ENCODE measurements at places on chromosomes 7 and 10.

GRCh38 chr10:13758312-13758711 lies 171.5 kb downstream of the PRPF18 start:
- DNase-seq, result peak; percentile 59

DNA sequence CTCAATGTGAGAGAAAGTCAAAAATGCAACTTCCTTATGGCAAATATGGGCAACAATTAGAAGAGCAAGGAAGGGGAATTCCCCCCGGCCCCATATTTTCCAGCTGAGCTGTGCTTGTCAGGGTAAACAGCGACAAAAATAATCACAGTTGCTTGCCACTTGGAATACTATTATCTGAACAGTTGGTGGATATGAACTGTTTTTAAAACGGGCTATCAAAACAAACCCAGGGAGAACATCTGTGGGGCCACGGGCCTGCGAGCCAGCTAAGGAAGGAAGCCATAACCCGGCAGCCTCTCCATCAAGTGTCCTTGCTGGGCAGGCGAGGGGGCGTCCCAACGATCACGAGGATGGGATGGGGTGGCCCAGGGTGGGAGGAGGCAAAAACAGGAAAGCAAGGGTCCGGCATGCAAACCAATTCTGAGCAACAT lies 228.4 kb downstream of the ARHGAP12 start:
- no peak for DNase-seq

DNA sequence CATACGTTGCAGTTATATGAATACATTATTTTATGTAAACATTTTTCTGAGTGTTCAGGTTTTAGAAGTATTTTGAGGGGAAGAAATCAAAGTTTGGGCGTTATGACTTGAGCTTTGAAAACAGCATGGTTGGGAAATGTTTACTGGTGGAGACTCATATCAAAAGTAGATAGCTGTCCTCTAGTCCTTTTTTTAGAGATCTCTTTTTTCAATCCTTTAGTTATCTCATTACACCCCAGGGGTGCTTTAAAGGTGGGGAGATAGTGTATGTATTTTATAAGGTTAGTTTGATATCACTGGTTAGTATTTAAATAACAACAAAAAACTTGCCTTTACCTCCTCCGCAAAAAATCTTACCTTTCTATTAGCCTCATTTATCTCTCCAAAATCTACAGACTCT lies 2.3 kb downstream of the DMTF1 start:
- DNase-seq, result no peak

DNA sequence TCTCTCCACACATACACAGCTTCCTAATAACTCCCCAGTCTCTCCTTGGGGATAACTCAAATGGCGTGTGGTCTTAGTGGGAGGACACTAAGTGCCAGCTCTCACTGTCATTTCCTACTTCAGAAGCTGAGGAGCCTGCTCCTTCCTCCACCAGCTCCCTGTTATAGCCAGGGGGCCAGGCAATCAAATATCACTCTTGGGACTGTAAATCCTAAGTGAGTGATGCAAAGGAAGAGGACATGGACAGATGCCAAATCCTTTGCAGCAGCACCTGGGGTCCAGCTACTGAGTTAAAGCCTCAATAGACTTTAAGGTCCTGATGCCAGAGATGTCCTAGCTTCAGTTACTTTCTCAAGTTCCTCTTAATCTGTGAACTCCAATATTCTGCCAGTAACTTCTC lies 34.1 kb downstream of the SEM1 start:
- no peak for DNase-seq

DNA sequence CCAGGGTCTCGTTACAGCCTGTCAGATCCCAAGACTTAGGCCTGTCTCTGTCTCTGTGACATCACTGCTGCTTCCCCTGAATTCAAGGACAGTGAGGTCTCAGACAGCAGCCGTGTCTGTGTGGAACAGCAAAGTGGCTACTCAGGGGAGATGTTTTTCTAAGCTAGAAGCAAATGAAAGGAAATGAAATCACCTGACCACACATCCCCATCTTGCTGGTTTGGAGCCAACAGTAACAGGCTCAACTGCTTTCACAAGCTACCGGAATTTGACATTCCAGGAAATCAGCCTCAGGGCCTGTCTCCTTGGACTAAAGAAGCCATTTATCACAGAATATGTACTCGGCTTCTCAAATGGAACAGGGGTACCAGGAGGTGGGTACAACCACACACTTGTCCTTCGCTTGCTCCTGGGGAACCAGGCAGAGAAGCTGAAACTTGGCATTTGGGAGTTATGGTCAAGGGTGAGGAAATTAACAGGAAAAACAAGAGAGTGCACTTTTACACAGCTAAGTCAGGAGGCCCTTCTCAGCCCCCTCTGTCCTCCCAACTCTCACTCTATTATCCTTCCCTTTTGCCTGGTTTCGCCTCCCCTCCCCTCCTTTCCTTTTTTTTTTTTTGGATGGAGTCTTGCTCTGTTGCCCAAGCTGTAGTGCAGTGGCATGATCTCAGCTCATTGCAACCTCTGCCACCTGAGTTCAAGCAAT lies 73.2 kb downstream of the SPDYE5 start:
- peak; percentile 94 for DNase-seq

DNA sequence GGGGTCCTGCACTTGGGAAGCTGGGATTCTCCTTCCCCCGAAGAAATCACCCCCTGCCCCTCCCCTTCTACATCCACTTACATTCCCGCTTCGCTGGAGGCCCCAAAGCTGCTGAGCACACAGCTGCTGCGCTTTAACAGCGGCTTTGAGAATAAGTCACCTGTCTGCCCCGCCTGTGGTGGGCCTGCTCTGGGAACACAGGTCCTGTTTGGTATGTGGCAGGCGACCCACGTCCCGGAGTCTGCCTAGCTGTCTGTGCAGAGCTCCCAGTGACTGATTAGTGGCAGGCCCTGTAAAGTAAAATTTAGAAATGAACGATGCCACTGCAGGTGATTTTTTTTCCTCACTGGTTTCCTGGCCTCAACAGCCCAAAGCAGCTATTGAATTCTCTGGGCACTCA lies 47.0 kb downstream of the CDH23 start:
- DNase-seq, result no peak

DNA sequence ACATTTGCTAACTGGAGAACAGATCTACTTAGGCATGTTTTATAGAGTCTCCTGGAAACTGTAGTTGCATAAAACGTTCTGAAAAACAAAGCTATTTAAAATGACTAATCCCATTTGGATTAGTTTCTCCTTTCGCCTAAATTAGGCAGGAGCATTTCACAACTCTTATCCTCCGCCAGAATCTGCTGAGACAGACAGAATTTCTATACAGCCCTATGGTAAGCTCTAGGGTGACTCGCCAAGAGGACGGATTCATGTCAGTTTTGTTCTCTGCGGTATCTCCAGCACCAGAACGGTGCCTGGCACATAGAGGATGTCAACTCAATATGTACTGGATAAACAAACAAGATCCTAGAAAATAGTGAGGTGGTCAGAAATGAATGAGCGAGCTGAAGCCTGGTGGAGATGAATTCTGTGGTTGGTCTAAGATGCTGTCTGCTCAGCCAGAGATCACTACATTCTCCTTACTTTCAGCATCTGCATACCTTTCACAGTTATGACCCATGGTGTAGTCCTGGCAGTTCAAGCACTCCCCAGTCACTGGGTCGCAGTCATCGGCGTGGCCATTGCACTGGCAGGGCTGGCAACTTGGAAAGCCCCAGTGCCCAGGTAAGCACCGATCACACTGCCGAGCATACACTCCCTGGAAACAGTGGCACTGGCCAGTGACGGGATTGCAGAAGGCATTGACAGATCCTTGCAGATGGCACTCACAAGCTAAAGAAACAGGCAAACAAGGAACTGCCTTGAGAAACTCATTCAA lies 44.0 kb downstream of the LAMB1 start:
- peak; percentile 79 for DNase-seq

DNA sequence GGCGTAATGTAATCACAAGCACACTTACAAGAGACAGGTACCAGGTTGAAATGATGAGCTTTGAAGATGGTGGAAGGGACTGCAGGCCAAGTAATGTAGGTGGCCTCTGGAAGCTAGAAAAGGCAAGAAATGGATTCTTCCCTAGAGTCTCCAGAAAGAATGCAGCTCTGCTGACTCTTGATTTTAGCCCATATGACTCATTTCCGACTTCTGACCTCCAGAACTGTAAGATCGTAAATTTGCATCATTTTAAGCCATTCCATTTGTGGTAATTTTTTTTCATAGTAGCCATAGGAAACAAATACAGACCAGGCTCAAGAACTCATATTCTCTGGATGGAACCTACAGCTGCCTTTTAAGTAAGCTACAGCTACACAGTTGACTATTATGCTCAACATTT lies 315.5 kb downstream of the MAGI2 start:
- DNase-seq, result peak; percentile 62

- DNase-seq, result peak; percentile 50
Observed at GRCh38 chr7:108613147-108613948, 43.7 kb downstream of the DNAJB9 start.

DNA sequence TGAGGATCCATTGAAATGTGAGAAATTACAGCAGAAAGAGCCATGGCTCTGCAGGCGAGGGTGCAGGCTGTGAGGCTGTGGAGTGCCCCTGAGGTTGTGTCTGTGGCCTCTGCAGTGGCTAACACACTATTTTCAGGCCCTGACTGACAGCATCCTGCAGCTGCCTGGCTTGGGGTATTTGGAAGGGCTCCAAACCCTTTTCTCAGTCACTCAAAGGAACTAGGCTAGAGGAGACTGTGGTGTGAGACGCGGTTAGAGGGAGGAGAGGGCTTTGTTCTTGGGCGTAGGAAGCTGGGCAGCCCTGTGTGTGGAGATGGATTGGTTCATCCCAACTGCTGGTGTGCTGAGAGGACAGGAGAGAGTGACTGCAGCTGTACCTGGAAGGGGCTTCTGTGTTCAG lies 134.9 kb downstream of the RAMP3 start:
- DNase-seq, result no peak

DNA sequence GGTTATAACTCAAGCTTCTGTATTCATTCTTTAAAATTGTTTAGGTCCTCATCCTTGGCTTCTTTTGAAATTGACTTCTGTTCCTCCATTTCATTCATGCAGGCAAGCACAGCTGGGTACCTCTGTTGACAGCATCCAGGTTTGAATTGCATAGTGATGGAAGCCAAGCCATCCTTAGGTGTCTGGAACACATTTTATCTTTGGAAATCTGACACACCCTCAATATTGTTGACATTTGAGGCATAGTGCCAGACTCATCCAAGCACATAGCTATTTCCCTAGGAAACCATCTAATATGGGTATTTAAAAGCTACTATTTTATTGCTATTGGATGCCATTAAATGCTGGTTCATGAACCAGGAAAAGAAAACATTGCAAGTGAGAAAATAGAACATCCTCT lies 142.1 kb upstream of the PTPRZ1 start:
- no peak for DNase-seq

GRCh38 chr10:16950656-16951601 lies 133.7 kb upstream of the RSU1 start:
- peak; percentile 82 for DNase-seq

Data from astrocyte of the spinal cord (primary cell).